ENCODE measurements at places on chromosomes 16 and 17. TPM values are rescaled to one million over a fixed set of nuclear protein-coding genes. Genes with fewer than 3 reads are reported as not detected.

GRCh38 chr16:11977376-11978041 is 975 bp downstream of the SNX29 start:
- H3K27ac ChIP-seq, result no peak overlapping the region
- no peaks in the 10 kb centered on the region for H3K4me1 ChIP-seq
- no peaks in the 10 kb centered on the region for H3K36me3 ChIP-seq
- peak; percentile 8 for DNase-seq
- no peaks in the 10 kb centered on the region for H3K27me3 ChIP-seq

DNA sequence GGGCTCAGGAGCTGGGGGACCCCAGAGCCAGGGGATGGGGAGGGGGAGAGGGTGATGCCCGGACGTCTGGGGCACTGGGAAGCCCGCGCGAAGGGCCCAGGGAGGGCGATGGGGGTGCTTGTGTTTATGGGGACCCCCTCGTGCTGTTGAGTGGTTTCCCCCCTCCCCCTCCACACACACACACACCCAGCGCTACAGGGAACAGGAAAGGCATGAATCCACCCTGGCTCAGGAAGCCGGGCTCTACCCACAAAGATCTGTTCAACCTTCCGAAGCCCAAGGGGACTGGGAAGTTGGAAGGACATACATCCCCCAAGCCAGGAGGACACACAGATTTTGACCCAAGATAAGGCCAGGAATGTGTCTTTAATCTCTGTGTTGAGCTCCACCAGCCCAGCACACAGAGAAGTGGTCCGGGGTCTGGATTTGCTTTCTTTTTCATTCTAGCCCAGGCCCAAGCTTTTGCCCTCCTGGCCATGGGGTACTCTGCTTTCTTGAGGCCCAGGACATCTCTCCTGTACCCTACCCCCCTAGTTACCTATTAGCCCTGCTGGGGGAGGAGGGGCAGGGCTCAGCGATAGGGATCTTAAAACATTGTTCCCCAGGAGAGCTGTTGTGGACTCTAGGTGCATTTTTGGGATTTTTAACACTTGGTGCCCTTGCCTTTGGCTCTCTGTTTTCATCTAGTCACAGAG is 1.2 kb downstream of the UBALD2 start:
- peak overlapping the region; percentile 89 for H3K27ac ChIP-seq
- no peaks in the 10 kb centered on the region for H3K27me3 ChIP-seq
- peaks cover 7% of the 10 kb centered on the region for H3K4me1 ChIP-seq
- H3K36me3 ChIP-seq, result no peaks in the 10 kb centered on the region

DNA sequence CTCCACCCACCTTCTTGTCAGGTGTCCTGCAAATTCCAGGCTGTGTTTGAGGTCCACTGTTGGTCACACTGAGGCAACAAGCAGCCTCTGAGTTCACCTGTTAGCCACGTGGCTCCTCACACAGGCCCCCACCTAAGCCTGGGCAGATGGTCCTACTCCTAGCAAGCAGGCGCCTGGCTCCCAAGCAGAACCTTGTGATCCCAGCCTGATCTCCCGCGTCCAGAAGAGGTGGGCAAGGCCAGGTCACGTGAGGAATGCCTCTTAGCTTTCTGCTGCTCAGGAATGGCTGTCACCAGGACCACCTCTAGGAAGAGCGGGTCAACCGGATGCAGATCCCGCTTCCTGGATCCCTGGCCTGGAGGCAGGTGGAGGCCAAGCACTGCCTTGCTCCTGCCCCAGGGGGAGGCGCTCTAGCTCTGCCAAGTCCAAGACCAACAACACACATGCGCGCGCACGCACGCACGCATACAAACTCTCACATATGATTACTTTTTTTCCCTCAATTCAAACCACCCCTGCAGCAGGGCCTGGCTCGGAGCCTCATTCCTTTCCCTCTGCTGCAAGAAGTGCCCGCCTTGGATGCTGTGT is 9.5 kb downstream of the CYB561 start:
- H3K4me1 ChIP-seq, result peaks cover 7% of the 10 kb centered on the region
- H3K36me3 ChIP-seq, result peaks cover 60% of the 10 kb centered on the region
- no peak for DNase-seq

DNA sequence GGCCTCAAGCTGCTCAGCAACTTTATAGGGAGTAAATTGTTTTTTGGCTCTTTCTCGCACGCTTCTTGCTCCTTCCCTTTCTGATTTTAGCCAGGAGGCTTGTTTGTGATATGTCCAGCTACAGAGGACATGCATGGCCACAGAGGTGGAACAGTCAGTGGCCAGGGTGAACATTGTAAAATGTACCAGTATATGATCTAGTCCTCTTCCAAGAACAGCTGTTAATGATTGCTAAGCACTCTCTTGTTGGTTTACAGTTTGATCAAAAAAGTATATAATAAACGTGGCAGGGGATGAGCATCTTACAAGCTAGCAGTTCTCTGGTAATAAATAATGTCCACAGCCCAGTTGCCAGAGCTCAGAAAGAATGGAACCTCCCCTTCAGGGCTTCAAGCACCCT is 461.7 kb upstream of the DYNLRB2 start:
- H3K4me3 ChIP-seq, result no peak overlapping the region
- peak; percentile 41 for DNase-seq
- H3K27ac ChIP-seq, result peak overlapping the region; percentile 94
- no peaks in the 10 kb centered on the region for H3K27me3 ChIP-seq
- H3K4me1 ChIP-seq, result peaks cover 37% of the 10 kb centered on the region
- H3K36me3 ChIP-seq, result no peaks in the 10 kb centered on the region

DNA sequence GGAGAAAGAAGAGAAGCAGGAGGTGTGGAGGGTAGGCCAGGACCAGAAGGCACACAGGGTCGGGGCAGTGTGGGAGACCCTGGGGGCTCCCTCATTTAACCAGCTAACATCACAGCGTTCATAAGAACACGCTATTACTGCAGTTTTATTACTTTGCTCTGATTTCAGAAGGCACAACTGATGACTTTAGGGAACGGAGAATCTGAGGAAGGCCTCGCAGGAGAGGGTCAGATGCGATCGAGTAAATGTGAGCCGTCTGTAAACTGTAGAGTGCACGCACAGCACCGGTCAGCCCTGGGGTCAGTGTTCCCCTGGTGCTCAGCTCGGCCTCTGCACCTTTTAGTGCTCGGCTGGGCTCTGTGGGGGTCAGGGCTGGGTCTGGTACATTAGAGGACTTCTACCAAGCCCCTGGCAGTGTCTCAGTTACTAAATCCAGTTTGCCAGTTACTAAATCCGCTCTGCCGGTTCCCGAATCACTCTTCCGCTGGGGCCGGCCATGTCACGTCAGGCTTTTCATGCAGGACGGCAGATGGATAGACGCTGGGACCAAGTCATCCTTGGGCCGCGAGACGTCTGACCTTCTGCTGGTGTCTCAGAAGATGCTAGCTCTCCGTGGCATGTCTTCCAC is 325.9 kb downstream of the SEC14L1 start:
- H3K36me3 ChIP-seq, result peaks cover 74% of the 10 kb centered on the region
- no peak overlapping the region for H3K4me3 ChIP-seq
- peak overlapping the region; percentile 4 for H3K27ac ChIP-seq
- no peaks in the 10 kb centered on the region for H3K27me3 ChIP-seq
- DNase-seq, result no peak
- H3K4me1 ChIP-seq, result peaks cover 1% of the 10 kb centered on the region

- no peaks in the 10 kb centered on the region for H3K27me3 ChIP-seq
- no peaks in the 10 kb centered on the region for H3K4me1 ChIP-seq
These were observed 34.9 kb downstream of the ARHGAP17 start for GRCh38 chr16:24980077-24980793.

- peak overlapping the region; percentile 29 for H3K4me3 ChIP-seq
- H3K36me3 ChIP-seq, result peaks cover 3% of the 10 kb centered on the region
- peak; percentile 88 for DNase-seq
- H3K27ac ChIP-seq, result peak overlapping the region; percentile 73
These were observed 9.4 kb downstream of the CMC2 start for GRCh38 chr16:80997139-80997798.

GRCh38 chr16:29836623-29837022 is 16.4 kb downstream of the MVP start:
- H3K4me3 ChIP-seq, result no peak overlapping the region
- DNase-seq, result no peak
- H3K27me3 ChIP-seq, result no peaks in the 10 kb centered on the region
- H3K4me1 ChIP-seq, result no peaks in the 10 kb centered on the region
- H3K27ac ChIP-seq, result no peak overlapping the region

DNA sequence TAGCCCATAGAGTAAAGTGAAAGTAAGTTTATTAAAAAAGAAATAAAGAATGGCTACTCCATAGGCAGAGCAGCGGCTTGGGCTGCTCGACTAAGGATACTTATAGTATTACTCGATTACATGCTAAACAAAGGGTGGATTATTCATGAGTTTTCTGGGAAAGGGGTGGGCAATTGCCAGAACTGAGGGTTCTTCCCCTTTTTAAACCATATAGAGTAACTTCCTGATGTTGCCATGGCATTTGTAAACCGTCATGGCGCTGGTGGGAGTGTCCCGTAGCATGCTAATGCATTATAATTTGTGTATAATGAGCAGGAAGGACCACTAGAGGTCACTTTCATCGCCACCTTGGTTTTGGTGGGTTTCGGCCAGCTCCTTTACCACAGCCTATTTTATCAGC is 13.3 kb upstream of the GAS7 start:
- H3K27ac ChIP-seq, result no peak overlapping the region
- no peaks in the 10 kb centered on the region for H3K36me3 ChIP-seq
- no peaks in the 10 kb centered on the region for H3K27me3 ChIP-seq
- no peak overlapping the region for H3K4me3 ChIP-seq
- no peak for DNase-seq

- no peak for DNase-seq
- H3K4me3 ChIP-seq, result no peak overlapping the region
- no peaks in the 10 kb centered on the region for H3K27me3 ChIP-seq
- no peaks in the 10 kb centered on the region for H3K4me1 ChIP-seq
- H3K27ac ChIP-seq, result no peak overlapping the region
- H3K36me3 ChIP-seq, result peaks cover 4% of the 10 kb centered on the region
These were observed 19.9 kb downstream of the CFAP20 start for GRCh38 chr16:58109330-58109729.

DNA sequence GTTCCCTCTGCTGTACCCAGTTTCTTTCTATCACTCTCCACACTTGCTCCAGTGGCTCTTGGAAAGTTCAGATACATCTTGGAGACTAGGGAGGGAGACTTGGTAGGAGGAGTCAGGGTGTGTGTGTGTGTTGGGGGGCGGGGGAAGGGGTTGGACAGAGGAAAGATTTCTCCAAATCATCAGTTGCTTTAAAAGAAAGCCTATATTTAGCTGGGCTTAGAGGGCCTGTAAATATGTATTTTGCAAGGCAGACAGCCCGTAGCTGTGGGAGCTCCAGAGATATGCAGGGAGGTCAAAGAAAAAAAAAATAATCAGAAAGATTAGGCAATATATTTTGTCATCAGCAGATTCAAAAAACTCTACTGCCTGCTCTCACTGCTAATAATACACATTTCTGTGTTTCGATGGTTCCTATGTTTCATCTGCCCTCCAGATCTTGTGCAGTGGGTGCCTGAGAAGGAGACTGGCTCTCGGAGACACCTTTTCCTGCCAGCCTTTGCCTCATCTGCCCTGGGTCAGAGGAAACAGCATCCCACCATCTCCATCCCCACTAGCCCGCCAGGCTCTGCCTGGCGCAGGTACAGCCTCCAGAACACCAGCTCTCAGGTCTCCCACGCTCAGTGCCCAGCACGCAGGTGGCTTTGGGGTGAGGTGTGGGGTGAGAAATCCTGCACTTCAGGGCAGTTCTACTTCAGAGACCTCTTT is 4.8 kb upstream of the PPP1R9B start:
- H3K27me3 ChIP-seq, result no peaks in the 10 kb centered on the region
- DNase-seq, result no peak
- H3K4me3 ChIP-seq, result no peak overlapping the region

DNA sequence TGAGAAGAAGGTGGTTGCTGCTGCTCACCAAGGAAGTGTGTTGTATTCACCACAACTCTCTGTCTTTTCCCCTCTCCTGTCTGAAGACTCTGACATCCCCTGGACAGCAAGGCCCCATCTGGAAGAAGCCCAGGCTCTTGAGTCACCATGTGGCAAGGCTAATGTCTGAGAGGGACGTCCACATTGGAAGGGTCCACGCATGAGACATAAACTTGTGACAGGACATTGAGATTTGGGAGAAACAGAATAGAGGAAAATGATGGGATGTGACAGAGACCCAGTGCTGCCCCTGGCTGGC is 176.5 kb downstream of the IRF8 start:
- no peak overlapping the region for H3K4me3 ChIP-seq
- H3K27me3 ChIP-seq, result no peaks in the 10 kb centered on the region
- peaks cover 17% of the 10 kb centered on the region for H3K4me1 ChIP-seq
- DNase-seq, result no peak
- H3K27ac ChIP-seq, result peak overlapping the region; percentile 22

DNA sequence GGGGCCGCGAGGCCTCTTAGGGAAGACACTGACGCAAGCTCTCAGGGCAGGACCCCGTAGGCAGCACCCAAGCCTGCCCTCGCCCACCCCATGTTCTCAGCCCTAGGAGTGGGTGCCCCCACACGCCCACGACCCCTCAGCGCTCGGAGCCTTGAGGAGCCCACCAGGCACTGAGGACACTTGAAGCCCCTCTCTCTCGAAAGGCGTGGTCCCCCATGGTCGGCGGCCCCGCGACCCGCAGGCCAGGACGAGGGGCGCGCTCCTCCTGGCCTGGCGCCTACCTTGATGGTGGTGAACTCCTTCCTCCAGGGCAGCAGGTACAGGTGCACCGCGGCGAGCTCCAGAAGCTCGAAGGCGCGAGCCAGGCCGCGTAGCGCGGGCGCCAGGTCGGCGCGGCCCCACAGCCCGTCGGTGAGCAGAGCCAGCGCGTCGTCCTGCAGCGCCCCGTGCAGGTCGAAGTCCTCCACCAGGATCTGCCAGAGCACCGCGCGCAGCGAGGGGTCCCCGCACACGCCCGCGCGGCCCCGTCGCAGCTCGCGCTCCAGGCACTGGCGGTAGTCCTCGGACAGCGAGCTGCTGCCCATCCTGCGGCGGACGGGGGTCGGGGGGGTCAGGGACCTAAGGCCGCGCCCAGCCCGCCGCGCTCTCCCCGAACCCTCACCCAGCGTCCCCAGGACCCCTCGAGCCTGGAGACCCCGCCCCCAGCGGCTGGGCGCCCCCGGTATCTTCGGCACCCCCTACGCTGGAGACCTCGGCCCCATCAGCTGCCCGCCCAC is 668 bp downstream of the SPATA2L start:
- H3K36me3 ChIP-seq, result peaks cover 5% of the 10 kb centered on the region
- peak overlapping the region; percentile 95 for H3K27ac ChIP-seq
- H3K27me3 ChIP-seq, result no peaks in the 10 kb centered on the region
- peak; percentile 93 for DNase-seq
- H3K4me1 ChIP-seq, result peaks cover 1% of the 10 kb centered on the region

DNA sequence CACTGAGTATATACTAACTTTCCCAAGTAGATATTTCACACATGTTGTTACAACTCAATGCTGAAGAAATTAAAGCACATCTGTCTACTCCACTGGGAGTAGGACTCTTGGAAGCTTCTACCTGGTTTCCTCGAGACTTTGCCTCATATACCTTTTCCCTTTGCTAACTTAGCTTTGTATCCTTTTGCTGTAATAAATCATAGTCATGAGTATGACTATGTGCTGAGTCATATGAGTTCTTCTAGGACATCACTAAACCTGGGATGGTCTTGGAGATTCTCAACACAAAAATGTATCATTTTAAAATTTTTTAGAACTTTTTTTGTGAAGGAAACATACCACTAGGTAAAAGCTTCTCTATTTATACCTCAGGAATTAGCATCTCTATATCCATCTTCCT is 39.8 kb downstream of the ABCA5 start:
- H3K4me3 ChIP-seq, result no peak overlapping the region
- no peak overlapping the region for H3K27ac ChIP-seq
- peaks cover 20% of the 10 kb centered on the region for H3K36me3 ChIP-seq

The BAIAP3 gene
- polyA plus RNA-seq, result 6.5 TPM

The SALL1 gene
- polyA plus RNA-seq, result 0.27 TPM

The NAGS gene
- polyA plus RNA-seq, result 16.8 TPM

The CEMP1 gene
- polyA plus RNA-seq, result 23.1 TPM

The CANT1 gene
- 64.3 TPM for polyA plus RNA-seq

The ZDHHC1 gene
- 1.9 TPM for polyA plus RNA-seq

The CACNG5 gene
- 0.06 TPM for polyA plus RNA-seq

The SOX8 gene
- polyA plus RNA-seq, result not detected

The MAPK8IP3 gene
- 60.1 TPM for polyA plus RNA-seq
